Cardiac muscle cell (in vitro differentiated cells and primary cell): ENCODE measurements at places on chromosomes 5 and 9.

GRCh38 chr5:19001539-19001938 lies 986.5 kb downstream of the CDH18 start:
- no peak for DNase-seq

DNA sequence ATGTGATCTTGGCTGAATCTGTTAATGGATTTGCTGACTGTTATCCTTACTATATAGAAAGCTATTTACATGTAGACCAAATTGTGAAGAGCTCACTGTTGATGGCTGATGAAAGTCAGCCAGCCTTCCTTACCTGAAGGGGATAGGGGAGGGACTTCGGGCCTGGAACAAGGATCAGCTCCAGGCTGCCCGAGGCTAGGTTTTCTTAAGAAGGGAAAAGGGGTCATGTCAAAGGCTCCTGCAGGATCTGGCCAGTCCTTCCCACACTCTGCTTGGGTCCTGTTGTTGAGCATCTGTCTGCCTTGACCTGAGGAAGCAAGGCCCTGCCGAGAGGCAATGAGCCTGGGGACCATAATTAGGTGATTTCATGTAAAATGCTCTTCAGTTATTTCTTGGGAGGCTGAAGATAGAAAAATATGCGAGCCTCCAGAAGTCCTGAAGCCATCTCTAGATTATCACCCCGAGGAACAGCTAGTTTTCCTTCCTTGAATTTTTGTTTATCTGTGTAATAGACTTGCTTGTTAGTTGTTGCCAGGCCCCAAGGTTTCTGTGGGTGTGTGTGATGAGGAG lies 261.4 kb downstream of the PDZD2 start:
- no peak for DNase-seq

- DNase-seq, result no peak
Observed at GRCh38 chr9:128634111-128634510, 22.5 kb downstream of the DYNC2I2 start.

DNA sequence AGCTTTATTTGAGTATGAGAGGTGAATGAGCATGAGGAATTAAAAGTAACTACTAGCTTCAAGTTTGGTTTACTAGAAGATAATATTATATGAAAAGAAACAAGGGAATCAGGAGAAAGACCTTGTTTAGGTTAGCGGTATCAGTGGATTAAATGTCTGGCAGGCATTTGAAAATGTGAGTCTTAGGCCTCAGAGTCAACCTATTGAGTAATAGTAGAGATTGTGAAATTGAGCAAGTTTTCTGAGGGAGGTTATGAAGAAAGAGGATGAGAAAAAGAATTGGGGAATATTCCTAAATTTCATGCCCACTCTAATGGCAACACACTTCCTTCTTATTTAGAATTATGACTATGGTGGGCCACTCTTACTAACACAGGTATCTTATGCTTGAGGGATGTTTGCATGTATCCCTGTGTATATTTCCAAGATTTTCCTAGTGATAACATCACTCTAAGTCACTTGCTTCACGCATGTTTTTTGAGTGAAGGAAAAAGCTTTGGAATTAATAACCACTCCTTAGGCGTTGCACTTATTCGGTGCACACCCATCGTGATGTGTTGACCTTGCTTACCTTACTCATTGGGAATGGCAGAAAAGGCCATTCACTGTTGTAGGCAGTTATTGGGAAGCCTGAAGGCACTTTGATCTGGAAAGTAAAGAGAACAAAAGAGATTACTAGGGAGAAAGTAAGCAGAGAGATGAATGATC lies 8.2 kb upstream of the ELL2 start:
- no peak for DNase-seq

- DNase-seq, result no peak
Observed at GRCh38 chr5:54829676-54830535, 155.5 kb downstream of the ESM1 start.

- DNase-seq, result no peak
Observed at GRCh38 chr5:76607353-76607871, 15.8 kb downstream of the F2RL2 start.

- DNase-seq, result no peak
Observed at GRCh38 chr9:77469515-77470231, 178.4 kb downstream of the GNA14 start.

DNA sequence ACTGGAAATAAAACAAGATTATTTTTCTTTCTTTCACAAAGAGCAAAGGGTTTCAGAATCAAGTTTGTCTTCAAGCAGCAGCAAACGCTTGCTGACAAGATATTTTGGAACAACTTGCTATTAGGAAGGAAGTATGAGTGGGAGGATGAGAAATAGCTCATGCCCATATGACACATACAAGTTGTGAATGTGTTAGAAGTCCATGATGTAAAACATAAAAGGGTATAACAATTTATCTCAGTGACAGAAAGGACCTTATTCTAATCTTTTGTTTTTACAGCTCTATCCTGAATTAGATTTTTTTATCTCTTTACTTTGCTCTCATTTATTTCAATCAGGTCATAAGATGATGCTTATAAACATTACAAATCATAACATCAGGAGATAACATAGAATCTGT lies 516.6 kb upstream of the MEF2C start:
- peak; percentile 57 for DNase-seq

DNA sequence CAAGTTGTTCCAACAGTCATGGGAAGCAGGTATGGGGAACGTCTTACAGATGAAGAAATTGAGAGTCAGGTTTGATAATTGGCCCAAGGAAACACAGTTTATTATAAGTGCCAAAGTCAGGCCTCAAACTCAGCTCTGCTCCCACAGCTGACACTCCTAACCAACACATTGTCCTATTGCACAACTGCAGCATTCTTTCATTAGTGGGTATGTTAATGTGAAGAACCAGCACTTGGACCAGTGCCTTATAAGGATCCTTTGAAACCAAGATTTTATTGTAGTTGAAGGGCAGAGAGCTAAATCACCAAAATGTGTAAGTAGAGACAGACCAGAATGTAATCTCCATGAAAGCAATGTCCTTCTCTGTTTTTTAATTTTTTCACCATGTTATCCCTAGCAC lies 56.1 kb downstream of the GRIA1 start:
- no peak for DNase-seq

DNA sequence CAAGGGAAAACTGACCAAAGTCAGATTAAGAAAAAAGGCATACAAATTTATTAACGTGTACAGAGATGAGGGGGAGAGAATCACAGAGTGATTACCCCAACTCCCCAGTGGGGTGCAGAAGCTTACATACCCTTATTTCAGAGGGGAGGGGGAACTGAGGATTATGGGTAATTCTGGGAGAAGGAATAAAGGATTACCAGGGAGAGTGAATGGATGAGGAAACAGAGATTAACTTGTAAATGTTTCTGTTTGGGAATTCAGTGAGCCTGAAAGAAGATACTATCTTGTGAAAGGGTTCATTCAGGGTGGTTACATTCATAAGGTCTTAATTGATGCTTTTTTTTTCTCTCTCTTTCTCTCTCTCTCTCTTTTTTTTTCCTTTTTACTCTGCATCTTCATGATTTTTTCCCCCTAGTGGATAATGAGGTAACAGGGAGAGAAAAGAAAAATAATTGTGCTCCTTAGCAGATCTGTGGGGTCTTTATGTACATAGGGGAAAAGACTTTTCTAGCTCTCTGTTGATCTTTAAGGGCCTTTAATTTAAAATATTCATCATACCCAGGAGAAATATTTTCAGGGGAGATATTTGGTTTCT lies 49.4 kb downstream of the TARS1 start:
- no peak for DNase-seq
